ENCODE measurements at places on chromosomes 7 and 10. TPM values are rescaled to one million over a fixed set of nuclear protein-coding genes. Genes with fewer than 3 reads are reported as not detected.

Gene SFTPA1
- not detected for polyA plus RNA-seq

Gene WAC
- polyA plus RNA-seq: 127 TPM

DNA sequence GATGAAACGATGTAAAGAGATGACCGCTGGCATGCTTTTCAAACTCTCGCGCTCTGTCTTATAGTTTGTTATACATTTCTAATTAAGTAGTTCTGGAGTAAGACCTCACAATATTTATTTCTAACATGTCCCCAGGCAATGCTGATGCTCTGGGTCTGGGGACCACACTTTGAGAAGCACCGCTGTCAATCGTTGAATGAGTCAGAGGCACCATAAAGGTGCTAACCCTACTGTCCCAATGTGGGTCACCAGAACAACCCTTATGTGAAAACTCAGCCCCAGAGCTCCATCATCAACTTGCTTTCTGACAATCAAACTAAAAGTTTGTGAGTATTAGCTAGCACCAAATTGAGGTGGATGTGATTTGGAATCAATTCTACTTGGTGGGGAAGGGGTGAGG is 284.1 kb upstream of the PRKCQ start:
- DNase-seq: no peak

DNA sequence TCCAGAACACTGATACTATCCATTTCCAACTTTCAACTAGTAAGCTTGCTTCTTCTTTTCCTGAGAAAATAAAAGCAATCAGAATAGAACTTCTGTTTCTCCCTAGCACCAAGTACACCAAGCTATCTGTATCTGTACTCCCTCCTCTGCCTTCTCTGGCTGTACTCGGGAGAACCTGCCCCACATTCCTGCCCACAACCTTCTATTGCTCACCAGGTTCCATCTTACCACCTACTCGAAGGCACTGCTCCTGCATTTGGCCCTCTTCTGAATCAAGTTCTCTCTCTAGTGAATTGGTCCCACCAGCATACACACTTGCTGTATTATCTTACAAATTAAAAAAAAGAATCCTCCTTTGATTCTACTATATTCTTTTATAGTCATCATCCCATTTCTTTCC is 169.6 kb upstream of the PTN start:
- DNase-seq: no peak

Gene SUN3
- polyA plus RNA-seq: not detected

Gene ELAPOR2
- polyA plus RNA-seq: 34.6 TPM

Gene SPACDR
- polyA plus RNA-seq: 6.5 TPM

- peak; percentile 54 for DNase-seq
Observed at GRCh38 chr10:17227367-17228090, 512 bp upstream of the VIM start.

DNA sequence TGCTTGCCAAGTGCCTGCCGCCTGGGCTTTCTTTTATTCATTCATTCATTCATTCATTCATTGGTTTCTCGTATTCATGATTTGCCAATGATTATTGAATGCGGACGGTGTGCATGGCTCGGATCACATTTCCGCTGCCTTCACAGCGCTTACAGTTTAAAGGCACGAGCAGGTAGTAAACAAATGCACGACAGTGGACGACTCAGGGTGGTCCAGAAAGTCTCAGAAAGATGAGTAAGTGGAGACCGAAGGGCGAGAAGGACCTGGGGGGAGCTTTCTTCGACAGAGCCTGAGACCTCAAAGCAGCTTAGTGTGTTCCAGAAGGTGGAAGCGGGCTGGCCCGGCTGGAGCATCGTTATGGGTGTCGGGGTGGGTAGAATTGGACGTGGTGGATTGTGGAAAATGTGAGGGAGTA is 506 bp downstream of the MCM10 start:
- DNase-seq: no peak

Gene PRSS37
- polyA plus RNA-seq: 0.45 TPM

GRCh38 chr7:130734815-130735716 is 1.1 kb upstream of the KLF14 start:
- no peak for DNase-seq

Gene LIPN
- not detected for polyA plus RNA-seq

DNA sequence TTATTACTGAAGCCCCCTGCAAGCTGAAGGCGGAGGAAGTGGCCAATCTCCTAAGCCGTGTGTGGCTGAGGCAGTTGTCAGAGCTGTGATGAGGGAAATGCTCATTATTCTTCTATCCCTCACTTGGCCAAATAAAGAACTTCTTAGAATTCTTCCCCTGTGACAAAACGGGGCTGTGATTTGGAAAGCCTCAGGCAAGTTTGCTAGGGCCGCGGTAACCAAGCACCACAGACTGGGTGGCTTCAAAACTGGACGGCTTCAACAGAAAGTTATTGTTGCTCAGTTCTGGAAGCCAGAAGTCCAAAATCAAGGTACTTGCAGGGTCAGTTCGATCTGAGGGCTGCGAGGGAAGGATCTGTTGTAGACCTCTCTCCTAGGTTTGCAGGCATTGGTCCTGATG is 72.3 kb upstream of the STEAP1B start:
- DNase-seq: no peak

- no peak for DNase-seq
Observed at GRCh38 chr7:54946271-54946670, 72.5 kb upstream of the EGFR start.

- DNase-seq: no peak
Observed at GRCh38 chr10:106000721-106001120, 1163.8 kb downstream of the SORCS1 start.
